ENCODE measurements at places on chromosomes 7 and 10. TPM values are rescaled to one million over a fixed set of nuclear protein-coding genes. Genes with fewer than 3 reads are reported as not detected.

Gene DYNC1I1
- total RNA-seq = 17.7 TPM

Gene PDZD7
- total RNA-seq = 0.89 TPM

Gene ASB10
- 21.0 TPM for total RNA-seq

Gene AKR1C4
- not detected for total RNA-seq

Gene KRIT1
- 38.2 TPM for total RNA-seq

Gene ABLIM1
- total RNA-seq = 411 TPM
